ENCODE measurements at places on chromosomes 2 and 18.

DNA sequence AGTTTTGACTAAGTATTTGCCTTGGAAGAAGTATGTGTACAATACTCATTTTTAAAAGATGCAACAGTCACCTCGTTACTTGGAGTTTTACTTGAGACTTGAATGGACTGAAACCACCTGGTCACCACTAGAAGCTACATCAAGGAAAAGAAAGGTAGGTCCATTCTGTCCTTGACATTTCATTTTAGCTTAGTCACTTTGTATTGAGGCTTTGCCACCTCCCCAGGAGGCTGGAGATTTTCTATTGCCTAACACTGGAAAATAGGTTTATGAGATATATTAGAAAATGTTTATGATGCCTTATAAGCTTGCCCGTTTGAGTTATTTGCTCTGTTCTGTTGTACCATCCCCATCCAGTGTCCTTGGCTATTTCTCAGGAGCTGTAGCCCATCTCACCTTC lies 107.9 kb upstream of the ETAA1 start:
- no peak for DNase-seq

GRCh38 chr2:239942871-239943311 lies 82.3 kb downstream of the NDUFA10 start:
- DNase-seq = no peak

DNA sequence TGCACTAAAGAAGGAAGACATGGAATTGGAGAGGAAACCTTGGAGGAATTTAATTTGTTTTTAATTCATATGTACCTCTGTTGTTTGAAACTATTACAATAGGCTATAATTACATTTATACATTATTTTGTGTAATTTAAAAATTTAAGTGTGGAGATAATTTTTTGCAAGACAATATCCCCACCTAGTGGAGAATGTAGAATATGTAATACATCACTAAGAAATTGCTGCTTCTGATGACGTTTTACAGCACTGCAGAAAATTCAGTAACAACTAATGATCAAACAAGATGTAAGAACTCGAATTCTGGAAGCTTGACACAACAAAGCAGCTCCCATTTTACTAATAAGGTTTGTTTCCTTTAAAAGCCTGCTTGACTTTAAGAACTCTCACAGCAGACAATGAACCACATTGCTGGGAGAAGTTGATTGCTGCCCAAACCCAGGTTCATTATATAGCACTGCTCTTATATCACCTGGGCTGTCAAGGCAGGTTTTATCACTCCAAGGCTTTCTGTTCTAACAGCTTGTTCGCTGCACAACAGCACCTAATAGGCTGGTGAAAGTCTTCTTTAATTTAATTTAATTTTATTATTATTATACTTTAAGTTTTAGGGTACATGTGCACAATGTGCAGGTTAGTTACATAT lies 53.4 kb downstream of the THADA start:
- no peak for DNase-seq

- no peak for DNase-seq
Observed at GRCh38 chr2:120230515-120231471, 7.6 kb upstream of the TMEM185B start.

DNA sequence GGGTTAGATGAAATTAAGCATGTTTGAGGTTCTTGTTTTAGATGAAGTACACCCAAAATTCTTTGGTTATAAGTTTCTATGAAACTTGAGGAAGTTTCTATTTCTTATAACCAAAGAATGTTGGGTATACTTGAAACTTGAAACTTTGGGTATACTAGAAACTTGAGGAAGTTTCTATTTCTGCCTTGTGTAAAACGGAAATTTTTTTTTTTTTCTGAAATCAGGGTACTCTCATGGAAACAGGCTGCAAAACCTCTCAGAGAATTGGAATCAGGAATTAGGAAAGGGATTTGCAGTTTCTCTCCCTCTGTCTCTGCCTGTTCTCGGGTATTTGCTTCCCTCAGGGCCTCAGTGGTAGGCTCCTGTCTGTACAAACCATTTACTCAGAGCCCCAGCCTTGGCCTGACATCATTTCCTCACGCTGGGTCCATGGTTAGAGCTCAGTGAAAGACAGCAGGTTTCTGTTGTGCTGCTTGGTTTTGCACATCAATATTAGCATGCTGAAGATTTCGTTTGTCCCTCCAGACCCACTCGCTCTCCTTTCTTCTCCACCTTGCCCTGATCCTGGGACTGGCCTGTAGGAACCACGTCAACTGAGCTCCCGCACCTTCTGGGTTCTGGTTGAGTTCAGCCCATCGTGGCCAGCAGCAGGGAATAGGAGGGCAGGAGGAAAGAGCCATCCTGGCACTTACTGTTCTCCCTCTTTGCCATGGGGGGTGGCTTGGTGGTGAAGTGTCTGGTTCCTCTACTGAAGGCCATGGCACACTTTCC lies 106.4 kb downstream of the POLR1A start:
- DNase-seq = peak; percentile 28

GRCh38 chr2:127157651-127158485 lies 50.9 kb upstream of the BIN1 start:
- no peak for DNase-seq

All from stimulated activated CD4-positive, alpha-beta T cell treated with anti-CD3 and anti-CD28 coated beads, Interleukin-12 subunit alpha, Interleukin-12 subunit beta, amount 100 ng/mL, for 24 hours (primary cell).